ENCODE measurements at places on chromosomes 6 and 20.

- DNase-seq = no peak
Measured at GRCh38 chr6:87747646-87748045, 45.6 kb upstream of the AKIRIN2 start.

GRCh38 chr6:64679416-64679815, 1027.6 kb downstream of the EYS start:
- no peak for DNase-seq

- DNase-seq = peak; percentile 44
Measured at GRCh38 chr6:134647861-134648260, 302.0 kb downstream of the ALDH8A1 start.

DNA sequence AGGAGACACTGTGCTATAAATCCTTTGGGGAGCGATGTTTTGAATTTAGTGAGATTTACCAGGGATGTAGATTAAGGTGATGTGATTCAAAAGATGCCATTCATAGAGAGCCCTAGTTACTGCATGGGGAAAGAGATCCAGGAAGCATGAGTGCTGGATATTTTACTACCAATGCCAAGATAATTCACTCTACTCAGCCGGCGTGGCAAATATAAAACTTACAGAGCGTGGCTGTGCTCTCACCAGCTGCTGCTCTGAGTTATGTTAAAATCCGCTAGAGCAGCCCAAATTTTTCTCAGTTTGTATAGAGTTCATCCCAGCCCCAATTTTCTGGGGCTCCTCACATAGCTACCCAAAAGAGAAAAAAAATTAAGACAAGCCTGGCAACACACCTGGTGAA, 48.6 kb downstream of the BFSP1 start:
- no peak for DNase-seq

DNA sequence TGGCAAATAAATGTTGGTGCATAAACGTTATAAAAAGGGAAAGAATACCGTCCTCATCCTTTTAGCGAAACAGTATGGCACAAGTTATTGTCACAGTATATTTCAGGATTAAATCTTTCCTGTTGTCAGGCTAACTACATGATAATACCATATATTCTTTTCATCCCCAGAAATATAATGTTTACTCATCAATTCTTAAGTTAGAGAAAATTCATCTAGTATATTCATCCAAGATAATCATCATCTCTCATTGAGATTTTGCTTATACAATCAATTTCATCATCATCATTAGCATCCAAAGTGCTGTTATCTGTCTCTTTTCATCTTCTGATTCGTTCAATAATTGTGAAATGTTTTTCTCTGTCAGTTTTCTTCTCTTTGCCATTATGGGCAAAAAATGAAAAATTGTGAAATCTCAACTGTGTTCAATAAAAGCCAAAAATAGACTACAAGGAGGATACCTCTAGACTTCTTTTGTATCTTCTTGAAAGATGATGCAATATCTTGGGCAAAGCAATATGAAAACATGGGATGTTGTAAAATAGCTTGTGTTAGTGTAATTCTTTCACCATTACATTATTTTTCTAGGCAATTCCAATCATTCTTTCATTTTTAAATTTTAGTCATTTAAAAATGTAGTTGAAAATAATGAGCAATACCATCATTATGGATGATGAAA, 2.6 kb downstream of the SPACA1 start:
- DNase-seq = peak; percentile 76

DNA sequence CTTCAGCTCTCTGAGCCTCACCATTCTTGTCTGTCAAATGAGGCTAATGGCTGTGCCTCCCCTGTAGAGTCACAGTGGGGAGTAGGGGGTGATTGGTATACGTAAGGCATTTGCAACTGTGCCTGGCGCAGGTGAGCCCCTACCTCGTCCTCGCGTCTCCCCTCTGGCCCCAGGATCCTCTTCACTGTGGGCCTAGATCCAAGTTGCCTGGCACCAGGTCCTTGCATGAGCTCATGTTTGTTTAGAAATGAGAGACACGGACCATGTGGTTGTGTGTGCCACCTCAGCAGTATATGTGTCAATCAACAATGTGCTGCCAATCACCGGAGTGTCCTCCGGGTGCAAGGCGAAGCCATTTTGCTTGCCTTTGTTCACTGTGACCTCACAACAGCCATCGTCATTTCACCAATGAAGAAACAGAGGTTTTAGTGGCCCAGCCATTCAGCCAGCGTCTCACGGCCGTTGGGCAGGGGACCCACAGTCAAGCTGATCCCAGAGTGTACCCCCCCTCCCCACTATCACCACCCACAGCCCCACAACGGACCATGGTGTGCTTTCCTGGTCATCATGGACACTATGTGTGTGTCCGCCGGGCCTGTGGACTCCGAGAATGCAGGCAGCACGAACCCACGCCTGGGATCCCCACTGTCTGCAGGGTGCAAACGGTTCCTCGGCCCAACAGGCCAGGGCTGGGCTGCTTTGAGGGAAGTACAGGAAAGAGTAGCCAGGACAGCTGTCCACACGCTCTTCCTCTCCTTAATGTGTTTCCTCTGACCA, 35.9 kb upstream of the STX16 start:
- no peak for DNase-seq

DNA sequence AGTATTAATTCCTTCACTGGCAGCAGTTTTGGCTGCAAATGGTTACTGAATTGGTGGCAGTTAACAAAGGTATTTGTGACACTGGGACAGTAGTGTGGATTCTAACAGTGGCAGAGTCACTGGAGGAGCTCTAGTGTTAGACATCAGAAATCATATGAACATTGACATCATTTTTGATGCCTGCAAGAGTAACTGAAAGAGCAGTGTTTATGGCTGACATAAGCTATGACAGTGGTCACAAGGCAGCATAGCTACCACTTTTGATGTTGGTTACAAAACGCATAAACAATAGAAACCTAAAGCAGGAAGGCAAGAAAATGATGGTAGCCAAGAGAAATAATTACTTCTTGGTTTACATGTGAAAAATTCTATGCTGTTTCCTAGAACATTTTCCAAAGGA, 326.7 kb upstream of the MAN1A1 start:
- no peak for DNase-seq

DNA sequence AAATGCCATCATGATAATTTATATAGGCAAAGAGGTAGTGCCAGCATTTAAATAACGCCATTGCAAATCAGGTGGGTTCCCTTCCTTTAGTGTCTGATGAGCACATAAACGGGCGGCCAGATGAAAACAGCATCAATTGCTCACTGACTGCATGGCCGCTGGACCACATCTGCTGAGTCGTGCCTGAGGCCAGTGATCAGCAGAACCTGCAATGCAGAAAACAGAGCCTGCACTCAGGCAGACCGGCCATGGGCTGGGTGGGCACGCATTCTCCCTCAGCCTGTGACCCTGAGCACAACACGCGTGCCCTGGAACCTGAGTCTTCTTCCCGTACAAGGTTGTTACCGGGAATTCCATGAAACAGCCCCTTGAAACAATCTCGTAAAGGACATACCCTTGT, 144.0 kb upstream of the THBS2 start:
- no peak for DNase-seq

GRCh38 chr20:56762829-56763228, 133.7 kb downstream of the TFAP2C start:
- DNase-seq = no peak

DNA sequence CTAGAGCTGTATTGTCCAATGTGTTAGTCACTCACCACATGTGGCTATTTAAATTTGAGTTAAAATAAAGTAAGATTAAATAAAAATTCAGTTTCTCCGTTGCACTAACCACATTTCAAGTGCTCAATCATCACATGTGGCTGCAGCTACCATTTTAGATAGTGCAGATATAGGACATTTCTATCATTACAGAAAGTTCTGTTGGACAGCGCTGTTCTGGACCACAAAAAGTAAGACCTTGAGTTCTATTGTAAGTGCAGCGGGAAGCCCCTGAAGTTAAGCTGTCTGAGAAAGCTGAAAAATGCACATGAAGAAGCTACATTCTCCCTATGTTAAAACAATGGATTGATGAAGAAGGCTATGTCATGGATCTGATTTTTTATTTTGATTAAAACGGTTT, 1.1 kb downstream of the ORC3 start:
- DNase-seq = no peak

- DNase-seq = no peak
Measured at GRCh38 chr6:164756142-164756541, 553.3 kb downstream of the C6orf118 start.

GRCh38 chr6:170039156-170040114, 251.4 kb downstream of the DLL1 start:
- DNase-seq = no peak

DNA sequence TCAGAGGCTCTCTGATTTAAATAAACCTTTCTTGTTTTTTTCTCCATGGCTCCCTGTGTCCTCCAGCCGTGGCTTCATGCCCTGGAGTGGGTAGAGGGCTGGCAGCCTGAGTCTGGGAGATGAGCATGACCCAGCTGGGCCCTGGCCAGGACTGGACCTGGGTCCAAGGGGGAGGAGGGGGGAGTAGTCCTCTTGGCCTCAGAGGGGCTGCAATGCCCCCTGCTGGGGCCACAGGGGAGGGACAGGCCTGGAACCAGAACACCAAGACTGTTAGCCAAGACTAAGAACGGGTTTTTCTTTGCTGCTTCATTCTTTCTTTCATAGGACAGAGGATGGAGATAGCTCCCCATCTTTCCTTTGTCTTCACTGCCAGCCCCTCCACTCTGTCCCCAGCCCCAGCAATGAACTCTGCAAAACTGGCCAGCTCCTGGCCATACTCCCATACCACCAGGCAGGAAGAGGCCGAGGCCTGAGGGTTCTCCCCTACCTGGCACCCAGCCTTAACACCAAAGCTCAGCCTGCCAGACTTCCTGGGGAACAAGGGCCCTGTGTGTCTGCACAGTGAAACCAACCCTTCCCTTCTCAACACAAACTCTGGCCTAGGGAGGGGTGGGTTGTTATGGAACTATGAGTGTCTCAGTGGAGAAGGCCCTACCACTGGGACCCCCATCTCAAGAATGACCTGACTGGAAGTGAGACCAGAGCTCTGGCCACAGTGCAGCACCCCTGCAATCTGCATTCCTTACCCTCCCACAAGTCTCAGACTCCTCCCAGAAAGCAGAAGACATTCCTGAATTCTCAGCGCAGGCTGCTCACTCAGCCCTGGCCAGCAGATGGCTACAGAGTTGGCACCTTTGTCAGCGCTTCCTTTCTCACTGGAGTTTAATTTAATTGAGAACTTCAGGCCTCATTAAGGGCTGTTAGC, 11.0 kb downstream of the SLC29A1 start:
- DNase-seq = peak; percentile 93

GRCh38 chr6:170289180-170289931, 1.5 kb downstream of the DLL1 start:
- peak; percentile 80 for DNase-seq

- DNase-seq = no peak
Measured at GRCh38 chr6:44327096-44327495, 13.9 kb upstream of the AARS2 start.

GRCh38 chr20:8464368-8464767, 332.3 kb downstream of the PLCB1 start:
- no peak for DNase-seq

DNA sequence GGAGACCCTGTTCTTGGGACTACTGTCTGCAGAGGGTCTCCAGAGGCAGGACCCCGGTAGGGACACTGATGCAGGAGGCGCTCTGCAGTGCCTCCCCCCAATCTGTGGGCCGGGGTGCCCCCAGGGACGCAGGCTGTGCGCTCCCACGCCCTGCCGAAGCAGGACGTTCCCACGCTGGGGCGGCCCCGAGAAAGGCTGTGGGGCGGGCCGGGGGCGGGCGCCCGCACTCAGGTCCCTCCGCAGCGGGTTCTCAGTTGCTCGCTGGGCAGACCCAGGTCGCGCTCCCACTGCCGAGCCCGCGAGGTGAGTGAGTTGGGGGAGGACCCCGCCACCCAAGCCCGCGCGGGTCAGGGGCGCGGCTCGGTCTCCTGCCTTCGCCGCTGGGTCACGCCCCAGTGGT, at the start of gene COX4I2:
Gene COX4I2 (plus strand): TSS at position 253 of the 400 bp plus-strand sequence. CDS start 1,106 bp downstream, outside the sequence.
- DNase-seq = no peak

DNA sequence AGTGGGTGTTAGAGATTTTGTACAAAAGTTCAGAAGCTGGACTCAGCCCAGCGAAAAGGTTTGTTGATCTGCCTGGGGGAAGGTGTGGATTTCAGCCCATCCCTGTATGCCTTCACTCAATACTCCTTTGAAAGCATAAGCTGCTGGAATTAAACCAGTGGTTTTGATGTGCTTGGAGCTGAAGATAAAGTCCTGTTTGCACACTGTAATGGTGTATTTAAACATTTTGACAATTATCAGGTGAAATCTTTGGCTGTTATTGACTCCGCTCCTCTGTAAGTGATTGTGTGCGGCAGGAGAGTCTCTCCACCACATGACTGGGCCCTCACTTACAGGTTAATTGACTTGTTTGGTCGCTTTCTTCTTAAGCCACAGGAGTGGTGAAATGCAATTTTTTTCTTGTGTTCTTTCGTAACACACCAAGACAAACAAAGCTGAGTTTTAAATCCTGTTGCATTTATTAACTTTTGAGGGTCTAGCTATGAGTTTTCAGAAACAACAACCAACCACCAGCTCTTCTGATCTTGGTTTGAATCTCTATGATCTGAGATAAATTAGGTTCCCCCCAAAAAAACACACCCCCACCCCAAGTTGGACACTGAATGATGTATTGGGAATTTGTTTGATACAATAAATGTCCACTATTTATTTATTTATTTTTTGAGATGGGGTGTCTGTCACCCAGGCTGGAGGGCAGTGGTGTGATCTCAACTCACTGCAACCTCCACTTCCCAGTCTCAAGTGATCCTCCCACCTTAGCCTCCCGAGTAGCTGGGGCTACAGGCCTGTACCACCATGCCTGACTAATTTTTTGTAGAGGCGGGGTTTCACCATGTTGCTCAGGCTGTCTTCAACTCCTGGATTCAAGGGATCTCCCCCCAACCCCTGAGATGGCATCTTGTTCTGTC, 46.3 kb upstream of the NCOA3 start:
- no peak for DNase-seq

DNA sequence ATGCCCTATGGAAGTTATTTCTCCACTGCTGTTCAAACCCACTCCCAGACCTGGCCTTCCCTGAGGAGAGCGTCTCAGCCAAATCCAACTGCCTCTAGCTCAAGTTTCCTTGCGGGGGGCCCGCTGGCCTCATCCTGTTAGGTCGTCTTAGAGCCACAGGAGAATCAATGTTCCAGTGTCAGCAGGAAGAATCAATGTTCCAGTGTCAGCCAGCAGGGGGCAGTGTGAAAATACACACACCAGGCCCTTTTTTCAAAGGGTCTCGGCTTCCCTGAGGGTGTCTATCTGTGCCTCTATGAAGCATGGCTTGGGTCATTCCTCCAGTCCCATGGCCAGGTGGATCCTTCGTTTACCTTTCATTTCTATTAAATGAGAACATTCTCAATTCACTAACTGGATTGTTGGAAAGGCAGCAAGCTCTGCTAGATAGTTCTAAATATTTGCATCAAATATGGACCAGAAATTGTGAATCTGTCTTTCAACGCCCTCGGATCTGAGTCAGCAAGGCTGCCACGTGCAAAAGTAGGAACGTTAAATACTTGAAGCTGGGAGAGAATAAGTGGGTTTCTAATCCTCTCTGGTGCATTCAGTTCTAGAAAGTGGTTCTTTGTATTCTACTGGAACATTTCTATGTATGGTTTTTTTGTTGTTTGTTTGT, 19.2 kb downstream of the PRND start:
- no peak for DNase-seq
